ENCODE measurements at places on chromosomes 5 and 9.

DNA sequence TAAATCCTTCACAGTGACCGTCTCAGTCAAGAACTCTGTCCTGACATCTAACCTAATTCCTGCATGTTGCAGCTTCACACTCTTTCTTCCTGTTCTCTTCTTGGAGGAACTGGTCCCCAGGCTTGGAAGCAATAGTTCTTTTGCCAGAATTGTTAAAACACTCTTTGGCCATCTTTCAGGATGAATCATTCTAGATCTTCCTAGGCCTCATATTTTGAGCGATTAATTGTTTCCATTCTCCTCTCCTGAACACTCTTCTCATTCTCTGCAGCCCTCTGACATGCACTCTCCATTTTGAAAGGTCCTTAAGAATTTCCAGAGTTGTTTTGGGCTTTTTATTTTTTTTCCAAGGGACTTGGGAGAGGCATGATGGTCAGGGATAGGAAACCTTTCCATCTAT is 85.8 kb downstream of the FAM114A2 start:
- no peak for DNase-seq

GRCh38 chr5:86929123-86929766 is 311.5 kb downstream of the COX7C start:
- no peak for DNase-seq

DNA sequence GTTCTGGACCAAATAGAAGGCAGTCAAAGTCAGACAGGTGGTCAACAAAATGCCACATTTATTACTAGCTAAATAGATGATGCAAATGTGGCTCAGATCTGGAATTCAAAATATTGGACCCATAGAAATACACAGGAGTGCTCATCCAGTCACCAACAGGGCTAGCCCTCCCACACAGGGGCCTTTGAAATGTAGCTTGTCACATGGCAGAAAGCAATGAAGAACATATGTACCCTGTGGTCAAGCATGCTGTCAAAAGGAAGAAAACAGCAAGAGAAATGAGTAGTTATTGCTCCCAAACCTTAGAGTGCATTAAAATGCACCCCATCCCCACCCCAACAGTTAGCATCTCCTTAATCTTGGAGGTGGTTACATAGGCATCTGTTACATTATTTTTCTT is 20.9 kb upstream of the CCDC112 start:
- DNase-seq: no peak

GRCh38 chr5:171528865-171529614 is 109.6 kb downstream of the FGF18 start:
- no peak for DNase-seq

GRCh38 chr5:130836729-130837649 is 328.1 kb downstream of the HINT1 start:
- no peak for DNase-seq

DNA sequence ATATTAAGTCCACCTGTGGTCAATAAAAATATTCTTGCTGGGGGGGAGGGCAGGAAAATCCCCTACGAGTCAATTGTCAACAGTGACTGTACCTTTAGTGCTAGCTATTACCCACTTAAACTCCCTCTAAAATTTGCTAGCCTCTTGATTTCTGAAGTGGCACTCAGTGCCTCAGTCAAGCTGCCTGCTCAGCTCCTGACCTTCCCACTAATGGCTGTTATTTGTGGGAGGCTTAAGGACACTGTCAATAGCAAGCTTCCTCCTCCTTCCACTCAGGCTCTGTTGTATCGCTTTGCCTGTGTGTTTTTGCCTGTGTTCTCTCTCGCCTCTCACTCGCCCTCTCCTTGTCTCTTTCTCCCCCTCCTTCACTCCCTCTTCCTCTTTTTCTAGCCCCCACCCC is 140.8 kb downstream of the BNC2 start:
- no peak for DNase-seq

Data from NCI-H226 (cell line).